B cell (primary cell): ENCODE measurements at places on chromosomes 12 and 14. TPM values are rescaled to one million over a fixed set of nuclear protein-coding genes. Genes with fewer than 3 reads are reported as not detected.
A peak's percentile ranks its signal among the peaks of the same experiment; 100 is the strongest.

The GSG1 gene
- not detected in 2 replicates for polyA plus RNA-seq

The MEG3 gene
- polyA plus RNA-seq: 0.06 and 0.13 TPM in 2 replicates

- no peak for DNase-seq
Observed at GRCh38 chr12:43951286-43951685, 115.4 kb downstream of the TMEM117 start.

The INSM2 gene
- not detected in 2 replicates for polyA plus RNA-seq

DNA sequence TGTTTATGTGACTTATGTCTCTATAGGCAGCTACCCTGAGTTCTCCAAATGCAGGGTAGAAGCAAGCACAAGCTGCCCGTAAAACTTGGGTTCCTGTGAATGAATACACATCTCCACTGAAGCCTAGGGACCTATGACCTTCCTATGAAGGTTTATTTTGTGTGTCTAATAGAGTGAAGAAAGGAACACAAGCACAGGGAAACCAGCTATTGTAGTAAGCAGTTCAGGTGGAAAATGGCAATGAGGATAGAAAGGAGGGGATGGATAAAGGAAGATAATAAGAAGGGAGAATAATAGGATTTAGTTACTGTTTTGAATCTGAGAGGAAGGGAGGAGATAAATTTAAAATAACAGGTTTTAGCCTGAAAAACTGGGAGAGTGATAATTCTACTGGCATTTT lies 2.4 kb downstream of the PFKM start:
- no peak for DNase-seq

DNA sequence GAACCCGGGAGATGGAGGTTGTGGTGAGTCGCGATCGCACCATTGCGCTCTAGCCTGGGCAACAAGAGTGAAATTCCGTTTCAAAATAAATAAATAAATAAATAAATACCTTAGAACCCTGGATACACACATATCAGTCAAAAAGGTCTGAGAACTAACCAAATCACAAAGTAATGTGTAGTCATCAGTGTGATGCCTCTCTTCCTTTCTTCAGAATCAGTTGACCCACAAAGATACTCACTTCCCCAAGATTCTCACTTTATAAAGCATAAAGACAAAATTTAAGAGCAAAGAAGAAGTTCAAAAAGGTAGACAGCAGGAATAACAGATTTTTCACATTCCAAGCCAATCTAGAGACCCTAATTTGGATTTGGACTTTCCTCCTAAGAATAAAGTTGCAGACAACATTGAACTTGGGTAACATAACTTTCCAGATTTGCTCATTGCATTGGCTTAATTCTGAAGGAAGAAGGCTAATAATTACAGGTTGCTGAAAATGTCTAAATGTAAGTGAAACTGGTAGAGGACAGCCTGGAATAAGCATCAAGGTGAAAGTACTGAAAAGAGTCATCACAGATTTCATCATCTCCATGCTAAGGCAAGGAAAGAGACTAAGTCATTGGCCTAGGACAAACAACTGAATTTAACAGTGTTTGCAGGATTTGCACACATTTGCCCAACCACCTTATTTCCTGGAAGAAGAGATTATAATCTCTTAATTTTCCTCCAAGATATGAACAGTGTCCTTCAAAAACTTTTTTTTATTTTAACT lies 17.4 kb downstream of the TMED10 start:
- no peak for DNase-seq

- DNase-seq: no peak
Observed at GRCh38 chr12:7853557-7853956, 19.2 kb downstream of the SLC2A14 start.

- DNase-seq: no peak
Observed at GRCh38 chr14:92317511-92317910, 5.5 kb upstream of the SLC24A4 start.

DNA sequence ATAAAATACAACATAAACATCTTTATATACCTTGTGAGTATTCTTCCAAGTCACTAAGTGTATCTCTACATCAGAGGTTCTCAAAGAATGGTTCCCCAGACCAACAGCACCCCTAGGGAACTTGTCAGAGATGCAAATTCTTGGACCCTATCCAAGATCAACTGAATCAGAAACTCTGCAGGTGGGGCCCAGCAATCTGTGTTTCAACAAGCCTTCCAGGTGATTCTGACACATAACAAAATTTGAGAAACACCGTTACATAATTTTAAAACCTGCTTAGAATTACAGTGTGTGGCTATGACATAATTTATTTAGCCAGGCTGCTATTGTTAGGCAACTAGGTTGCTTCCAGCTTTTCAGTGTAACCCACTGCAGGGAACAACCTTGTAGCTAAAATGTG lies 49.8 kb downstream of the NTN4 start:
- no peak for DNase-seq

The MLXIP gene
- 28.1 and 30.6 TPM in 2 replicates for polyA plus RNA-seq

GRCh38 chr12:110373025-110373424 lies 30.5 kb downstream of the ANAPC7 start:
- no peak for DNase-seq

GRCh38 chr12:6700646-6701051 lies at the start of gene PIANP:
PIANP (minus strand) TSS chr12:6700815; CDS start chr12:6698061, 2,754 bp downstream.
- peak; percentile 68 for DNase-seq

DNA sequence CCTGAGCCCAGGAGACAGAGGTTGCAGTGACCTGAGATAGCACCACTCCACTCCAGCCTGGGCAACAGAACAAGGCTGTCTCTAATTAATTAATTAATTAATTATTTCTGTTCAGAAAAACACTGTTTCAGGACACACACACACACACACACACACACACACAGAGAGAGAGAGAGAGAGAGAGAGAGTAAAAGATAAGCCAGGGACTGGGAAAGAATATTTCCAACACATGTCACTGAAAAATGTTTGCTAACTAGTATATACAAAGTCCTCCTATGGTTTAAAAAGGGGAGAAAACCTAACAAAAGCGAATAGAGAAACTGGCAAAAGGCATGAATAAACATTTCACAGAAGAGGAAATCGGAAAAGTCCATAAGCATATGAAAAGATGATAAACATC lies 18.1 kb upstream of the LRIG3 start:
- no peak for DNase-seq

- no peak for DNase-seq
Observed at GRCh38 chr12:49843411-49843810, 505 bp upstream of the BCDIN3D start.

GRCh38 chr12:102851246-102851645 lies 65.8 kb downstream of the PAH start:
- no peak for DNase-seq

- DNase-seq: peak; percentile 86
Observed at GRCh38 chr14:75982266-75983018, 647 bp upstream of the TGFB3 start.

DNA sequence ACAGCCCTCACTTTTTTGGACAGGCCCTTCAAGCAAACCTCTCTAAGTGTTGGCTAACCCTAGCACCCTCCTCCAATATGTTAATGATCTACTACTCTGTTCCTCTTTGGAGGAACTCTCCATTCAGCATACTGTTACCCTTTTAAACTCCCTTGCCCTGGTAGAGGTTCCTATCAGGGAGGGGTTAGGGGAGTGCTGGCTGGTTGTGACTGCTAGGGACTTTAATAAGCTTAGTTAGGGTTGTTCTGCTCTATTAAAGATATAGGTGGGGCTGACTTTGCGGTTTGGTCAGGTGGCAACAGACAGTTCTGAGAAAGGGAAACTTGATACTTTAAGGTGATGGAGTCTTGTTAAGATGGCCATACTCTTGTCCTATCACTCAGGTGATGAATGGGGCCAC lies 301.5 kb upstream of the FBXO33 start:
- no peak for DNase-seq

GRCh38 chr12:84719997-84720396 lies 192.6 kb downstream of the SLC6A15 start:
- DNase-seq: no peak

GRCh38 chr14:47226877-47227520 lies 448.4 kb downstream of the MDGA2 start:
- no peak for DNase-seq

DNA sequence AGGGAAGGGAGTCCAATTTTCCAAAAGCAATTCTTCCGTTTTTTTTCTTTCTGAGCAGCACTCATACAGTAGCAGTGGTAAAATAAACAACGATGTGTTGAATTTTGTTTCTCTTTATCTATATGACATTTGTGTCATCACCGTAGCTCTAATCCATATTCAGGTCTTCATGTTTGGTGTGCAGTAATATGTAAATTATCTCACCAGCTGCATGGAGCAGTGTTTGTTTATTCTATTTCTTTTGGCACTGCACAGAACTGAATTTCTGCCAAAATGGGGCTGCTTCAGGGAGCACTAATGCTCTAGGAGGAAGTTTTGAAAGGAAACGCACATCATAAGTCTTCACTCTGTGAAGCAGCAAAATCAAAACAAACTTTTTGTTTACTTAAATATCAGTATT lies 130.0 kb upstream of the NPAS3 start:
- DNase-seq: no peak
